Right renal cortex interstitium (tissue), 3 donors: ENCODE measurements at places on chromosomes 16 and 17. TPM values are rescaled to one million over a fixed set of nuclear protein-coding genes. Genes with fewer than 3 reads are reported as not detected.

The ITGAL gene
- 2.0 TPM for polyA plus RNA-seq

DNA sequence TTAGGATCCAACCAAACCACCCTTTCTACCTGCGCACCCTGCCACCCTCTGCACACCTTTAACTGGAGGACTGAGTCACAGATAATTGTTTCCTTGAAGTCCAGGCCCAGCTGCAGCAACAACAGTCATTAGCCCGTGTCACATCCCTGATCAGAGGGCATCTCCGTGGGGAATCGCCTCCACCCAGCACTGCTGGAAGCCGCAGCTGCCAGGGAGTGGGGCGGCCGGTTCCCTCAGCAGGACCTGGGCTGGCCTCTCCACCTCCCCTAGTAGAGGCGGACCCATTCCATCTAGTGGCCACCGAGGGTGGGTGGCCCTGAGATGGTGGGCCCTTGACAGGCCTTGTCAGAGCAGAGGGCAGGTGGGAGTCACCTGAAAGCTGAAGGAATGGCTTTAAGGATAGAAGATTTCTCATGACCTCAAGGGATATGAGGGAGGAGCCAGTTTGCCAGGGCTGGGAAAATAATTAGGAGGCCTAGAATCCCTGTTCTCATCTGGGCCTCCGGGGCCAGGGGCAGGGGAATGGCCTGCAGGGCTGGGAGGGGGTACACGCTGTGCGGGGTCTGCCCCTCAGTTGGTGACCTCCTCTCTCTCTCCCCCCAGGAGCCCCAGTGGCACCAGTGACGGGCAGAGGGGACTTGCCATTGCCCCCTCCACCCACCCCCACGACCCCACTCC, 6.2 kb downstream of the PRSS53 start:
- DNase-seq = no peak

The CTCF gene
- 85.5 TPM for polyA plus RNA-seq

The TMED6 gene
- 3.6 TPM for polyA plus RNA-seq

GRCh38 chr17:68775318-68775717, 174.2 kb upstream of the FAM20A start:
- DNase-seq = no peak

DNA sequence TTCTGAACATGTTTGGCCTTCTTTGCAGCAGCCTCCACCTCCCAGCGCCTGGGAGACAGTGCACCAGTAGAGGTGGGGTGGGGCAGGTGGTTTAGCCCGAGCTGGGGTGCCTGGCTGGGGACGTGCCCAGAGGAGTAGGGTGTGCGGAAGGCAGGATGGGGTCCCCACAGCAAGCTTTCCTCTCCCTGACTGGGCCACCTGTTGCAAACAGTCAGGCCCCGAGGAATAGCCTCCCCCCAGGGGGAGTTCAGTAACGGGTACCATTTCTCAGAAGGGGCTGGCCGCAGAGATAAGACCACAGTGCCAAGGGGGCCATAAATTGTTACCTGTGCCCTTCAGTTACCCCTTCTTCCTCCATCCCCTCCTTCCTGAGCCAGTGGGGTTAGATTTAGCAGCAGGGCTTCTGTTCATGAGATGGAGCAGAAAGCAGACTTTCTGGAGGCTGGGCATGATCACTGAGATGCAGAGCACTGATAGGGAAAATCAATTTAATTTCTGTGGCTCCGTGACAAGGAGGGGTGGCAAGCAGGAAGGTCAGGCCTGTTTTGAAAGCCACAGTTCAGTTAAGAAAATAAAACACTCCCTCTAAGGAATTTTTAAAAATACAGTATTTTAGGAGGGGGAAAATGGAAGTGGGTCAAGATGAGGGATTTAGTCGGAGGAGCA, 181.9 kb downstream of the MSI2 start:
- no peak for DNase-seq

DNA sequence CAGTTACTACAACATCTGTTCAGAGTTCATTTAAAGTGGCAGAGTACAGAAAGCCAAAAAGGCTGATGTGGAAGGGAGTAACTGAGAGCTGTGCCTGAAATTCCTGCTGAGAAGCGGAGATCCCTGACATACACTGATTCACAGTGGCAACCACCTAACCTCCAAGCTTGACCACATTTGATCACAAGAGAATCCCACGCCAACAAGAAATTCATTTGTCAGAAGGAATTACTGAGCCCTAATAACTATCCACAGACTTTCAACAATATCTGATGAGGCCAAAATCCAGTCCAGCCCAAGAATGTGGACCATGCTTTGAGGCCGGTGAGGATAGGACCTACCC, 168.5 kb upstream of the RPH3AL start:
- no peak for DNase-seq

The MYH3 gene
- 2.9 TPM for polyA plus RNA-seq

- no peak for DNase-seq
Observed at GRCh38 chr17:7825206-7825990, 8.6 kb upstream of the KDM6B start.

The HIGD1B gene
- 2.0 TPM for polyA plus RNA-seq

DNA sequence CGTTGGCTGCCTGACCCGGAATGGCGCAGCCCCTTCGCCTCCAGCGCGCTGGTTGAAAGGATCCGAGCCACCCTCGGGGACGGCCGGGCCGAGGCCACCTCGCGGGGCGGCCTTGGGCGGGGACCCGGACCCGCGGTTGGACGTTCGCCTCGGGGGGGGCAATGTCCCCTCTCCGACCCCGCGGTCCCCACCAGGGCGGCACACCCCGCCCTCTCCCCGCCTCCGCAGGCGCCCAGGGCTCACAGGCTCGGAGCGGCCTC, 1.0 kb upstream of the SOX8 start:
- no peak for DNase-seq

The GNG13 gene
- polyA plus RNA-seq = 0.31 TPM

DNA sequence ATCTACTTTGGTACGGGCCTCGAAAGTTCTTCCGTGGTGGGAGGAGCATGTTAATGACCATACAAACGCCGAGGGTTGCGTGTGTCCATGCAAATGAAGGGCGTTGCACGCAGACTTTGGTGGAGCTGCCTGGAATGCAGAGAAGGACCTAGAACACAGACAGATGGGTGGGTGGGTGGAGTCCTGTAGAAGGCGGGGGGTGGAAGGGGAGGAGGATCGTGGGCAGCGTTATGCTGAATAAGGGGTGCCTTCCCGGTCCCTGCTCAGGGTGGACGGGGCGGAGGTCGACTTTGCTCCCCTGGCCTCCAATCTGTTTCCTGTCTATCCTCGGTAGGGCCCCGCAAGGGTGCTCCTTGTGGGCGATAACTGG, 795 bp upstream of the PAQR4 start:
- DNase-seq = no peak

The CD300C gene
- polyA plus RNA-seq = 0.40 TPM

The ATP1B2 gene
- polyA plus RNA-seq = 20.6 TPM

DNA sequence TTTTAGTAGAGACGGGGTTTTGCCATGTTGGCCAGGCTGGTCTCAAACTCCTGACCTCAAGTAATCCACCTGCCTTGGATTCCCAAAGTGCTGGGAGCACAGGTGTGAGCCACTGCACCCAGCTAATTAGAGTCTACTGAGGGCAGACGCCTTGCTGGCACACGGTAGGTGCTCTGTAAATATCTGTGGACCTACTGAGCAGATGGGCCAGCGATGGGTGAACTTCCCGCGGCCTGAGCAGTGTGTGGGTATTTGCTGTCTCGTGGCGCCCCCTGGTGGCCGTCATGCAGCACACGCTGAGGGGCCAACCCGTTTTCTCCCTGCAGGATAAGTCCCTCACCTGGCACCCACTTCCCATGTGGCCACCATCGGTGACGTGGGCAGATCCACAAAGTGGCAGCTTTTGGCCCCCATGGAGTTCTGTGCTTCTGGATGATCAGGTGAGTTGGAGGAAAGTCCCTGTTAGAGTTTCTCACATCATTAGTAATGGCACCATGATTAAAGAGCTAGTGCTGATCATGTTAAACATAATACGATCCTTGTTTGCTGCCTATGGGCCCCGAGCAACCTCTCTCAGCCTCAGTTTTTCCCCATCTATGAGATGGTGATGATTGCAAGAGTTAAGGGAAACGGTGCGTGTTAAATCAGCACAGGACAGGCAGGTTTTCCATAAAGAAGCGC, 40.7 kb downstream of the ZDHHC7 start:
- DNase-seq = no peak

DNA sequence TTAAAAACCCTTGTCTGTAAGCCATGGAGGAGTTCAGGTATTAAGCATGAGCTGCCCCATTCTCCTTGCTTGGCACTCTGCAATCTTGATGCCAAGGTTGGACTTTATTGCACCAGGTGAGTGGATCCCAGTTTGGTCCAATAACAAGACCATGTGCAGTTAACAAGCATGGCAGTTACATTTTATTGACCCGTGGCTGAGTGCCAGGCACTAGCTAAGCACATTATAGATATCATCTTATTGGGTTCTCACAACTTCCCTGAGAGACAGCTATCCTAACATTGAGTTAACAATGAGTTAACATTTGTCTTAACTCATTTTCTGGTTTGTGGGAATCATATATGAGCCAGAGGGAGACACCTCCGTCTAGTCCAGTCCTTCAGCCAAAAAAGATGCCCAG, 21.8 kb downstream of the LYRM9 start:
- DNase-seq = no peak

The RPL19 gene
- polyA plus RNA-seq = 2,002 TPM

GRCh38 chr16:57642160-57643135, 14.0 kb downstream of the ADGRG1 start:
- DNase-seq = no peak

DNA sequence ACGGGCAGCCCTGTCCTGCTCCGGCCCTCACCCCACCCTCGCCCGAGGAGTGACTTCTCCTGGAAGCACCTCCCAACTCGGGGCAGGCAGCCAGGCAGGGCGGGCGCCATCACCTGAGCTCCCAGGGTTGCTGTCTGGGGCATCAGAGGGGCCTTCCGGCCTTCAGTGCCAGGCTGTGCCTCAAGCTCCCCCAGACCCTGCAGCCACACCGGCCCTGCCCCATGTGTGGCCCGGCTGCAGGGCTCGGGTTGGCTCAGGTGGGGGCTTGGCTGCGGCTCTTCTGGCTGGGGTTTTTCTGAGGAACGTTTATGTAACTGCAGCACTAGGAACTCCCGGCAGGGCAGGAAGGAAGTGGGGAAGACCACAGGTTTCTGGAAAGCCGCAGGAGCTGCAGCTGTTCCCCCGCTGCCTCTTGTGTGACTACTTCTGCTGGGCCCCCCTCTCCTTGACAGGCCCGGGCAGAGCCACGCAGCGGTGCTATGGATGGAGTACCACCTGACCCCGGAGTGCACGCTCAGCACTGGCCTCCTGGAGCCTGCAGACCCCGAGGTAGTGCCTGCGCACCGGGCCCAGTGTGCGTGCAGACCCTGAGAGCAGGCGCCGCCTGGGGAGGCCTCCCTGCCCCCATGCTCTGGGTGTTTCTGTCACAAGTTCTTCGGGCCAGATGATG, 45.6 kb downstream of the PRMT7 start:
- no peak for DNase-seq

GRCh38 chr16:23357761-23358290, 55.7 kb downstream of the SCNN1B start:
- DNase-seq = no peak

GRCh38 chr16:53257001-53257400, 177.3 kb upstream of the RBL2 start:
- no peak for DNase-seq

The TSPOAP1 gene
- 38.8 TPM for polyA plus RNA-seq

DNA sequence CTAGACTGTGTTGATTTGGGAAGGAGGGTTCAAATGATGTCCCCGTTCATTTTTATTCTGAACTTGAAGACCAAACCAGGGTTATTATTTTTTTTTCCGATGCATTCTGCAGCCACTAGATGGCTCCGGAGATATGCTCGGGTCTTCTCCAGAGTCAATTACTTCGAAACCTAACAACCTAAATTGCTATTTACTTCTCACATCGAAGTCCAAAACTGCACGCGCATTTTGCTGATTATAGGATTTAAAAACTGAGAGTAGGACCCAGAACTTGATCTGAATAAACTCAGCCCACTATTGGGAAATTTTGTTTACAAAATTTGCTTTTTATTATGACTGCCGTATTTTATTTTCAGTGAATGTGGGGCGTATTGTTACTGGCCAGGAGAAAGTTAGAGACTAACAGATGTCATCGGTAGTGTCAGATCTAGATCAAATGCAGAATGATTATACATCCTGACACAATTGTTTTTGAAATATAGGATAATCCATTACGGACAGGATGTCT, 263.8 kb downstream of the HS3ST3A1 start:
- peak; percentile 46 for DNase-seq

The TBC1D3G gene
- polyA plus RNA-seq = not detected

The WNK4 gene
- 11.0 TPM for polyA plus RNA-seq
